Stimulated activated CD4-positive, alpha-beta T cell treated with anti-CD3 and anti-CD28 coated beads, Interleukin-1b, Interleukin-23, amount 100 ng/mL, for 1 hour (primary cell): ENCODE measurements at places on chromosomes 2 and 18.

GRCh38 chr18:34726286-34727004 is 16.3 kb downstream of the DTNA start:
- DNase-seq, result no peak

DNA sequence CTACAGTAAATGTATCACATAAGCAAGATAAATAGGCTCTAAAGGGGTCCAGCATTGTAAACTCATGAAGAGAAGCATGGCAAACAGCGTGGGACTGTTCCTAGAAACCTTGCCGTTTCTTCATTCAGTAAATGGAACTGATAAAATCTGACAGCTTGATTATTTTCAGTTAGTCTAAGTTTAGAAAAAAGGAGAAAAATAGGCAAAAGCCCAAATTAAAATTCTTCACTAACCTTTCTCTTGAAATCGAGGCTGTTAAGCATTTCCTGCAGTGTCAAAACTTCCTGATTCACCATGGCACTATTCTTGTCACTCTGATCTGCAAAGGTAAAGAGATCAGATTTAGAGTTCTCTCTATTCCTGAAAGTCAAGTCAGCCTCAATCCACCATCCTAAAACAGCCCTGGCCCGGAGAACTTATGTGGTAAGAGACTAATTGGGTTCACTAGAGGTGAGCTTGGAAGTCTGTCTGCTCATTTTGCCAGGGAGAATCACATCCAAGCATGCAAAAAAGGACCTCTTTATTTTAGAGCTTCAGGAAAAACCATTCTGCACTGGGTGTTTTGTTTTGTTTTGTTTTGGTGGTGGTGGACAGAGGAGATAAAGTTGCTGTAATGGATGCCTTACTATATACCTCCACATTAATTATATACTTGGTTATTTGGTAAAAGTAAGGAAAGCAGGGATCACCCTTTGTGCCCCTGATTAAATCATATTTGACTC is 52.4 kb upstream of the STAT1 start:
- no peak for DNase-seq

DNA sequence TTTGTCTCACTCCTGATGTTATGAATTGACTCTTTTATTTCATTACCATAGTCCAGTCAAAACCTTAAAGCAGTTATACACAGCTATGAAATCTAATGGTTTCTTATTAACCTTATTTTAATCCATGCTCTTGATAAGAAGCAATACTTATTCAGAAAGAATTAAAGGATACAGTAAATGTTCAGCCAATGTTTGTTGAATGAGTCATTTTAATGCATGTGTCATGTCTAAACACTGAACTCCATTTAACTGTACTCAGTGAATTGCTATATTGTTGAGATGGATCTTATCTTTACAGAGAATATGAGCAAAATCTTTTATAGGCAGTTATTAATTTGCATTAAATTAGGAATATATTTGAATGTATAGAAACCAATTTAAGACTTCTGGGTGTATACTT is 135.1 kb upstream of the TFPI start:
- DNase-seq, result no peak

DNA sequence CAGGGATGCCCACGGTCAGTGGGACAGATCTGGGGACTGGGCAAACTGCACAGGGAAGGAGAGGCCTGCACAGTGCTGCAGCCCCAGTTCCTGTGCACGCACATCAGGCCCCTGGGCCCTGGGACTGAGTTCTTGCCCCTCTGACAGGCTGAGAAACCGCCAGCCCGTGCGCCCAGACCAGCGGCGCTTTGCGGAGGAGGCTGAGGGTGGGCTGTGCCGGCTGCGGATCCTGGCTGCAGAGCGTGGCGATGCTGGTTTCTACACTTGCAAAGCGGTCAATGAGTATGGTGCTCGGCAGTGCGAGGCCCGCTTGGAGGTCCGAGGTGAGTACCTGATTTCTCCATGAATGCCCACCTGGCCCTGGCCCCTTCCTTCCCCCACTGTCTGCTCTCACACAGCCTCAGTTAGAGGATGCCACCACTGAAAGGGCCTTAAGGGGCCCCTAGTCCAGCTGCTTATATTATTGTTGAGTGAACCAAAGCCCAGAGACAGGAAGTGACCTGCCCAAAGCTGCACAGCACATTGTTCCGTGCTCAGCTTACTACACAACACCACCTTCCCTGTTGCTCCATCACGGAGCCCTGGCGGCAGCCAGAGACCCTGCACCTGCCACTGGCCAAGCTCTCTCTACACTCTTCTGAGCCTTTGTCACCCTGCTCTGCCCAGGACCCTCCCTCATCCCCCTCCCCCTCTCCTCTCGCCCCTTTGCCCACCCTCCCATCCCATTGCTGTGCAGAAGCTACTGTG is 29.8 kb downstream of the SPEG start:
- no peak for DNase-seq

GRCh38 chr2:138086576-138086975 is 122.3 kb downstream of the HNMT start:
- DNase-seq, result no peak

- DNase-seq, result no peak
Observed at GRCh38 chr2:214543386-214543955, 132.6 kb downstream of the VWC2L start.

- no peak for DNase-seq
Observed at GRCh38 chr18:44309185-44309584, 371.5 kb upstream of the SETBP1 start.

DNA sequence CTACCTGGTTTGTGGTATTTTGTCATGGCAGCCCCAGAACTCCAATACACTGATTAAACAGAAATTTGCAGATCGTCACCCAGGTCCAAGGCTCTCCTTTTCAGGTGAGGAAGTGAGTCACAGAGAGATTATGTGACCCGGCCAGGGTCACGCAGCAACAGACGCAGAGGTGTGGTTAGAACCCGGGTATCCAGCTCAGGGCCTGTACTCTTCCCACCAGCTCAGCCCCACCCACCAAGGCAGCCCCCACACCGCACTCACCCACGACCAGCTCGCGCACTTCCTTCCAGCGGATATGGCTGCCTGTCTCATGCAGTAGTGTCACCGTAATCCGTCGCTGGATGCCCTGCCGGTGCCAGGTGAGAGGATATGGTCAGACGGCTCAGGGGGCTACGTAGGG is 48.1 kb downstream of the AQP12A start:
- DNase-seq, result no peak

GRCh38 chr2:142175813-142176338 is 45.1 kb upstream of the LRP1B start:
- DNase-seq, result no peak

GRCh38 chr18:6096730-6097129 is 201.4 kb upstream of the TMEM200C start:
- no peak for DNase-seq

- DNase-seq, result no peak
Observed at GRCh38 chr2:98730707-98731040, 258 bp downstream of the MGAT4A start.

DNA sequence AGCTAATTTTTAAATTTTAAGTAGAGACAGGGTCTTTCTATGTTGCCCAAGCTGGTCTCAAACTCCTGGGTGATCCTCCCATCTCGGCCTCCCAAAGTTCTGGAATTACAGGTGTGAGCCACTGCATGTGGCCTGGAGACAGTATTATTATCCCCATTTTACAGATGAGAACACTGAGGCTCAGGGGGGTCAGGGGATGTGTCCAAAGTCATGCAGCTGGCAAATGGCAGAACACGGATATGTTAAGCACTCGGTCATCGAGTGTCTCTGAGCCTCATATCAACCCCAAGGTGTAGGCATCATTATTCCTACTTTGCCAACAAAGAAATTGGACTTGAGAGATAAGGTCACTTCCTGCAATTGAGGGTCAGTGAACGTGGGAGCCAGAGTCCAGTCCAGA is 12.6 kb downstream of the KCNK3 start:
- DNase-seq, result no peak

- no peak for DNase-seq
Observed at GRCh38 chr2:129297430-129297829, 682.0 kb upstream of the RAB6C start.

- no peak for DNase-seq
Observed at GRCh38 chr2:112646102-112646719, 472 bp downstream of the SLC20A1 start.

DNA sequence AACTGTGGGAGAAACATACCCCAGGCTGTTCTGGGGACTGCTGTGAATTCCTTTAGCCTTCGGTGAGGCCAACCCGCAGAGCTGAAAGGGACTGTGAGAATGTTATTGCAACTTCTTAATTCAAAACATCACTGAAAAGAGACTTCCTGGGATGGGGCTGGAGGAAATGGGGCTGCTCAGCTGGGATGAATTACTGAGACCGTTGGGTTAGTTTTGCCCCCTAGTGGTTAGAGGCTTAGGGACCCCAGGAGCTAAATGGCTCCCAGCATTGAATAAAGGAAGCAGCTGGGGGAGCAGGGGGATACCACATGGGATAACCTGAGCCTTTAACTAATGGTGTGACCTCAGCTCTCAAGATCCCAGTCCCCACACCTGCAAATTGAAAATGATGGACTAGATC is 941.1 kb upstream of the FANCL start:
- DNase-seq, result no peak

GRCh38 chr2:41934329-41934958 is 113.4 kb upstream of the PKDCC start:
- DNase-seq, result no peak

DNA sequence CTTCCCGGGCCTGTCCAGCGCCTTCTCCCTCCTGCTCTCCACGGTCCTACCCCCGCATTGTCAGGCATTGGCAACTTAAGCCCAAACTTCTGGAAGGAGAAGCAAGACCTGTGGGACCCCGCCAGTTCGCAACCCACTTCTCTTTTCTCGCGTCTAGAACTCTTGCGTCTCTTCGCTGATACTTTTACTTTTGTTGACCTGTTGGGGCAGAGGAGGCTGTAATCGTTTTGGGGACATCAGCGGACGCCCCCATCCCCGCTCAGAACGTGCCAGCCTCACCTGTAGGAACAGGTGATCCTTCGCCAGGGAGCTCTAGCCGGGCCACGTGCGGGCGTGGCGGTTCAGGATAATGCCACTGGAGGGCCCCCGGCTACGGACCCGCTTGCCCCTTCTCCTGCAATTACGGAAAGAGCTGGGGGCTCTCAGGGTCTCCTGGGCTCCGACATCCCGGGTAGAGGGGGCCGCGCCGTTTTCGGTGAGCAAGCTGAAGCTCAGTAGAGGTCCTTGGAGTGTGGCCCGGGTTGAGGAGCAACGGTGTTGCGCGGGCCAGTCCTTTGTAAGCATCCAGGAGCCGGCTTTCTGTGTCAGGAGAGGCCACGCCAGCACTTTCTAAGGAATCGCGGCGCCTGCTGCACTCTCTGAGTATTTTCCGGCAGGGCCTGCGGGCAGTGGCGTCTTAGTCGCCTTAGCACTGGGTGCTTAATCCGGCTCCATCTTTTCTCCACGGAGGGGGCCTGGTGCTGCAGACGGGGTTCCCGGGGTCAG is 1.6 kb downstream of the MTCL1 start:
- DNase-seq, result no peak

GRCh38 chr2:68367953-68368653 is 3.0 kb downstream of the PLEK start:
- DNase-seq, result no peak

GRCh38 chr2:160603771-160604510 is 110.3 kb upstream of the RBMS1 start:
- no peak for DNase-seq

DNA sequence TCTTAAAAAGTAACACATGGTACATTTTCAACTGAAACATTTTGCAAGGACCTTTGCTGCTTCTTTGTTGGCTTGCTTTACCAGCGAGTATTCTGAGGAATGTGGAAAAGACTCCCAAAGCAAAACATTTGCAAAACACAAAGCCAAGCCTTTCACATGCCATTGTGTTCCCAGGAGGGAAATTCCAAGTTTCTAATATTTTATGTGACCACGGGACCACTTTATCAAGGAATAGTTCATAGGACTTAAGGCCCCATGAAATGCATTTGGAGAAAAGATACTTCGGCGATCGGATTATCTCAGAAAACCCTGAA is 26.2 kb downstream of the CYP27C1 start:
- no peak for DNase-seq

DNA sequence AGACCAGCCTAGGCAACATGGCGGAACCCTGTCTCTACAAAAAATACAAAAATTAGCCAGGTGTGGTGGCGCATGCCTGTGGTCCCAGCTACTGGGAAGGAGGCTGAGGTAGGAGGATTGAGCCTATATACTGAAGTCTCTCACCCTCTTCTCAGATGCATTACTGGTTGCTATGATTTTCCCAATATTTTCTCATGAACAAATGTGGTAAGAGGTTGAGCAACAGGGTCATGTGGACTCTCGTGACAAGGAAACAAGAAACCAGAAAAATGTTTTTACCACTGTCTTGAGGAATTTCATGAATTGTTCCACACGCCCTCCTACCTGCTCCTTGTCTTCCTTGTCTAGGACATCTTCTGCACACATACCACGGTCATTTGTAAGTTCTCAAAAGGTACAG is 12.4 kb downstream of the LMAN2L start:
- DNase-seq, result no peak

DNA sequence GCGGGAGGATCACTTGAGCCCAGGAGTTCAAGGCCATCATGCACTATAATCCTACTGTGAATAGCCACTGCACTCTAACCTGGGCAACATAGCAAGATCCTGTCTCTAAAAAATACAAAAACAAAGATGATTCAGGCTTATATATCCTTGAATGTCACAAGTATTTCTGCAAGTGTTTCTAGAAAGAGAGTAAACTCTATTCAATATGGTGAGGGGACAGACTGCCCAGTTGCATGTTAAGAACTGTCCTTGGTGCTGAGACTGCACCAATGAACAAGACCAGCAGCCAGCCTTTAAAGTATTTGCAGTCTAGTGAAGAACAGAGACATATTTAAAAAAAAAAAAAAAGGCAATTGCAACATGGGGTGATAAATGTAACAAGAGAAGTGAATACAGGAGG is 16.4 kb downstream of the MAP3K19 start:
- no peak for DNase-seq

DNA sequence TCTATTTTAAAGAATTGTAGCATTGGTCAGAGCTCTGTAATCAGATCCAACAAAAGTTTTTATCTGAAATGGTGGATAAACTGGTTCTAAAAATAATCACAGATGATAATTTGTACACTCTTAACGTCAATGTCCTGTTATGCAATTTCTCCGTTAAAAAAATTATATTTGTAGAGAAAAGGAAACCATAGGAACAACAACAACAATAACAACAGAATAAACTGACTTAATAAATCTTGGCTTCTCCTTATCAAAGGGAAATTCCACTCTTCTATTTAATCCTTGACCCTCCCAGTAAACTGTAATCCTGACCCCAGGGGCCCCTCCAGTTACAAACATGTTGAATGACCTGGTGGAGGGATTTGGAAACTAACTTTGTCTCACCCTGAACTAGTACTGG is 78.6 kb upstream of the ZFP36L2 start:
- no peak for DNase-seq

- DNase-seq, result no peak
Observed at GRCh38 chr2:229153267-229153666, 117.8 kb downstream of the PID1 start.
